ENCODE measurements at places on chromosomes 4 and X.

DNA sequence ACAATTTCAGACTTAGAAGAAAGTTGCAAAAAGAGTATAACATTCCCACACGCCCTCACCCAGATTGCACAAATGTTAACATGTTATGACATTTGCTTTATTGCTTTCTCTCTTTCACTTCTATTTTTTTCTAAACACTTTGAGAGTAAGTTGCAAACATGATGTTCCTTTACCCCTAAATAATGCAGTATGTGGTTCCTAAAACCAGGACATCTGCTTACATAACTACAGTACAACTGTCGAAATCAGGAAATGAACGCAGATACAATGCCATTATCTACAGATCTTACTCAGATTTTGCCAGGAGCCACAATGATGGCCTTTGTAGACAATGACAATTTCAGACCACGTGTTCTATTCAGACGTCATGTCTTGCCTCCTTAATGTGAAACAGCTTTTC is 22.4 kb downstream of the SH3TC1 start:
- peak; percentile 71 for DNase-seq

DNA sequence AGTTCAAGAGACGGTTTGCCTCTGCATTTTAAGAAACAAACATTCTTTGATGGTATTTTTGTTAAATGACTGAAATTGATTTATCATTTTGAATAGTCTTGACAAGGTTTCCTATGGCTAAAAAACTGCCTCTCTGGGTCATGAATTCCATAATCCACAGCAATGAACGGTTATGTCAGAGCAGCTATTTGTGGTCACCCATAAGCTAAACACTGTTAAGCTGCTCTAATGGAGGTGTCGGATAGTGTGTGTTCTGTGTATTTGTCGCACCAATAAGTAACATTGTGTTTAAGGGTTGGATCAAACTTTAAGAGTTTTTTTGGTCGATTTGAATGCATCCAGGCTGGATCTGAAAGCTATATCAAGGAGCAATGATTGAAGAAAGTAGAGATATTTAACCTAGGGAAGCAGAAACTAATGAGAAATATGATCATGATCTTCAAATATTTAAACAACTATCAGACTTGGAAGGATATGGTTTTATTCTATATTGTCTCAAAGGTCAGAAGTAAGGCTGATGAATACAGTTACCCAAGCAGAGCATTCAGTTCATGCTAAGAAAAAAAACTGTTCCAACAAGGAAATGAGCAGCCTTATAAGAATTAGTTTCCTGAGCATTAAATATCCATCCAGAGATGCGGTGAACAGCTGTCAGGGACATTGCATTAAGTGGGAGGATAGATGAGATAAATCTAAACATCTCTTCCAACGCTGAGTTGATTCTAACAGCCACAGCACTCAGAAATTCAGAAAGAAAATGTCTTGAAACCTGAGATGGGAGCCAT is 232.3 kb upstream of the RPS6KA3 start:
- DNase-seq = no peak

DNA sequence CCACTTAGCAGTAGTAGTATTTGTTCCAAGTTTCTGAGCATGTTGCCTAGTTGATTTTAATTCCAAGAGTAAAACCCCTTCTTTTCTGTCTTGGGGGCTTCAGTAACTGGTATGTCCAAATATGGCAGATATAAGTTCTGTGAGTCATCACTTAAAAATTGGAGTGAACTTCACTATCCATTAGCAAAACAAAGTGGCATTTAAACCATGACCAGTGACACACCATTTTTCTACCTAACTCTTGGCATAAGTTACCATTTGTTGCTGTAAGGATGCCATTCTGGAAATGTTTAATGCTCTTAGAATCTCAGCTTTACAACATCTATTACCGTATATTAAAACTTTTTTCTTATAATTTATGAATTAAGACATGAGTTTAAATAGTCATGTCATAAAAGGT is 102.0 kb downstream of the CBR4 start:
- DNase-seq = no peak

DNA sequence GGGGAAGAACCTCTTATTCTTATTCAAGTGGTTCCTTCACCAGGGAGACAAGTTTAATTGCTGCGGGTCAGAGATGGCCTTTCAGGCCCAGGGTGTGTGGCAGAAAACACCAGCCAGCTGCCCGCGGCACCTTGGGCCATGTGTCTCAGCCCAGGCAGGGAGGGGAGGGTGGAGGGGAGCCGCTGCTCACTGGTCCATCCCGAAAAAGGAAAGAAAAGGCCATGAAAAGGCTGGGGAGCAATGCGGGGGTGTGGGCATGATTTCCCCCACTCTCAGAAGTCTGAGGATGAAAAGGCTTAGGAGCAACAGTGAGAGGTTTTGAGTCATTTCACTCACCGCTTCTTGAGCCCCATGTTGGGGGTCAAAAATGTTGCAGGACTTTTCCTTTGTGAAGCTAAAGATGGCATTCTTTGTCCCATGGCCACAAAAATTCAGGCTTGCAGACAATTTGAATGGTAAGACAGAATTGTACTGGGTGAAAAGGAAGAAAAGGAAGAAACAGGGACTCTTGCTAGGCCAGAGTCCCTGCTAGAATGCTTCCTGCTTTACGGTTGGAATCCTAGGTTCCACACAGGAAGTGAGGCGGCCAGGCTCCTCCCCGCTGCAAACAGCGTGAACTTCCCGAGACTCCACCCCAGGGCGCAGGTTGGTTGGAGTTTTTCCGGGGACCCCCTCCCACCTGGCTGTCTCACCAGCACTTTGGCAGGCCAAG is 17.4 kb upstream of the FAM47E start:
- no peak for DNase-seq

GRCh38 chrX:78124307-78124706 is 15.1 kb downstream of the TAF9B start:
- no peak for DNase-seq

DNA sequence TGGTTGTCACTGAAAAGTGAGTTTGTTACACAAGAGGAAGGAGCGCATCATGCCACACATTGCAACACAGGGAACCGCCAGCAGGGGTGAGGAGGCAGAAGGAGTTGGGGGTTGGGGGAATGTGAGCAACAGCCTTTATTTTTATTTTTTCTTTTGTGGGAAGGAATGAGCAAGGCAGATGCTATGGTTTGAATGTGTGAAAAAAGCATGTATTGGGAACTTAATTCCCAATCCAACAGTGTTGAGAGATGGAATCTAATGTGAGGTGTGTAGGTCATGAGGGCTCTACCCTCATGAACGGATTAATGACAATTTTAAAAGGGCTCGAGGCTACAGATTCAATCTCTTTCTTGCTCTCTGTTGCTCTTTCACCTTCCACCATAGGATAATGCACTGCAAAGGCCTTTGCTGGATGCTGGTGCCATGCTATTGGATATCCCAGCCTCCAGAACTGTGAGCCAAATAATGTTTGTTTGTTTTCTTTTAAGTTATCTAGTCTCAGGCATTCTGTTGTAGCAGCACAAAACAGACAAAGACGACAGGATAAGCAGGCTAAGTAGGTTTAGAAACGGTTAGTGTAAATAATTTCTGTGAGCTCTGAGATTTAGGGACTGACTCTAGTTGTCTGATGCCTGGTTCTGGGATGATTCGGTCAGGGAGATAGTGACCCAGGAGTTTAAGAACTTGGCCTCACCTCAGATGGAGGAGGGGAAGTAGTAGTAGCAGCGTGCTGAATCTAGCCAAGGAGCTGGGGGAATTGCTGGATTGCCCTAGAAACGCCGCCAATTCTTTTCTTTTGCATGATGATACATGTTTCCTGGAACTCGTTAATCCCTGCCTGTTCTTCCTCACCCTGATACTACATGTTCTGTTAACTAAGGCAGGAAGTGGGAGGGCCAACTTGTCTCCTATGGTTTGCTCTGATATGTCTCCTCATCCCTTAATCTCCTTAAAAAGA is 156.6 kb upstream of the CTSO start:
- no peak for DNase-seq

- DNase-seq = no peak
These were observed 91.7 kb upstream of the PHOX2B start for GRCh38 chr4:41839916-41840854.

DNA sequence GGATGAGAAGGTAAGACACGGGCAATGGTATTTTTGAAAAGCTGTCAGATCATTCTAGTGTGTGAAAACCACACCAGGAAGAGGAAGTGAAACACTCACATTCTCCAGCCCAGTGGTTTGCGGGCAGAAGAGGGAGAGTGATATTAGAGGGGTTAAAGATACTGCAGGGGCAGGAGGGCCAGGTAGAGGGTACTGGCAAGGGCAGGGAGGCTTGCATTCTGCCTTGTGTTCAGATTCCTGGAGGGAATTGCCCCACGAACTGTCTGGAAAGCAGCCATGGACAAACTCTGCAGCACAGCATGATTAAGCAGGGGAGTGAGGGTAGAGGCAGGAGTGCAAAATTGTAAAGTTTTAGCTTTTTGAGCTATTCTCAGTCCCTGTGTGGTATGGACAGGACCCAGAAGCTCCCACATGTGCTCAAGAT is 30.9 kb downstream of the NIPAL1 start:
- peak; percentile 8 for DNase-seq

DNA sequence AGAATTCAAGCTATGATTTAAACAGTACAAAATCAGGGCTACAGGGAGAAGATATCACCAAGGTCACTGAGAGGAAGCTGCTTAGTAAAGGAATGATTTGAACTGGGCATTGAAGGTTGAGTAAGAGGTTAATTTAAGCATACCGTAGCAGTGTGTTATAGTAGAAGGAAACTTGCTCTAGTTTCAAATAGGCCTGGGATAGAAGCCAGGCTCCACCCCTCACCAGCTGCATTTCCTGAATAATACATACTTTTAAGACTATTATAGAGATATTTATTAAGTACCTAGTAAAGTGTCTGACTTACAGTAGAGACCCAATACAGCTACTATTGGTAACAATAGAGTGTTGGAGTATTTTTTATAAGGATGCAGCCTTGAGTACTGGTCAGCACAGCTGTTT is 118.0 kb upstream of the GLRA2 start:
- DNase-seq = no peak

GRCh38 chrX:106917830-106918500 is 2.2 kb upstream of the CLDN2 start:
- DNase-seq = no peak

DNA sequence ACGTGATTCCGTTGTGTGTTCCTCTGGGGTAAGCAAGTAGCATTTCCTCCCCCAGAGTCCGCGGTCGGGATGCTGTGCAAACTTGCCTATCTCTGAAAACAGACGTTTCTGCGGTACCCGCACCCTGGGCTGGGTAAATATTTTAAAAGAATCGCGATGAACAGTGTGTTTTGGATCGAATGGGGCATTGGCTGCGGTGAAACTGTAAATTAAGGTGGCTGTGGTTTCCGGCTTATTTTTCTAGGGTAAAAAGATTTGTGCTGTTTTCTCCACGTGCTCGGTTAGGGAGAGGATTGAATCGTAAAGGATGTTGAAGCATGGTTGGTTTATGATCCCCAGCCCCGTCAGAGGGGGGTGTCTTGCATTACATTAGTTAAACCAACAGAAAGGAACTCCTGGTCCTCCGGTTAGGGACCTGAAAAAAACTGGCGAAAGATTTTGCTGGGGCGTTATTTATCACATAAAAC is 1.2 kb downstream of the HHIP start:
- DNase-seq = no peak

DNA sequence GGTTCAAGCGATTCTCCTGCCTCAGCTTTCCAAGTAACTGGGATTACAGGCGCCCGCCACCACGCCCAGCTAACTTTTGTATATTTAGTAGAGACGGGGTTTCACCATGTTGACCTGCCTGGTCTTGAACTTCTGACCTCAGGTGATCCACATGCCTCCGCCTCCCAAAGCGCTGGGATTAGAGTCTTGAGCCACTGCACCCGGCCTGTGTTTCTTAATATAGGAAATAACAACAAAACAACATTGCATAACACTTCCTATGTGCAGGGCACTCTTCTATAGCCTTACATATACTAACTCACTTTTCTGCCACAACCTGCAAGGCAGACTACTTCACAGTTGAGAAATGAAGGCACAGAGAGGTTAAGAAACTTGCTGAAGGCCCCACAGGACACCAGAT is 12.8 kb upstream of the TMEM131L start:
- no peak for DNase-seq

DNA sequence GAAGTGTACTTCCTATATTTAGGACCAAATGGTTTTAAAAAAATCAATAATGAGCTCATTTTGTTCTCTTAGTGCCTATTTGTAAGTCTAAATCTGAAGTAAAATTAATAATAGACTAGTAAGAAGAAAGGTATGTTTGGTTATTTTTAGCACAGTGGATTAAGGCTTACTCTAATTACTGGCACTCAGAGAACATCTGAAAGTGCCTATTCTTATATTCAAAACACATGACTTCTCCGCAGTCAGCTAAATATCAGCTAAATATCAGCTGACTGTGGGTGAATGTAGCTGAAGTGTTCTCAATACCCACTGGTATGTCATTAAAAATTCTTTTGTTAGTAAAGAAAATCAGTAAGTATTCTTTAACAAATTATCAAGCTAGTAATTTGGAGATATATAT is 6.0 kb downstream of the AP1S2 start:
- DNase-seq = no peak

DNA sequence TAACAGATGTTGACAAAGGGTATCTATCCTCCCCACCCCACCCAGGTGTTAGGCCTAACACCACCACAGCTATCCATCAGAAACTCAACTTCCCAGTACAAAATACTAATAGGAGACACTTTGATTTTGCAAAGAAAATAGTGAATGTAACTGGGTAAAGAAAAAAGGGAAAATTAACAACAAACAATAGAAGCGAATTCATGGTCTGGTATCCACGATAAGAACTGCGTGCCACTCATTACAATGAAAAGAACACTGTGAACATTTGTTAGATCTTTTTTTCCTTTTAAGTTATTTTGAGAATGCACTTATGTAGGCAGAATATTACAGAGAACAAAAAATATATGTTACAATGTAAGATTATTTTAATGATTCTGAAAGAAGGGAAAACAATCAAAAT is 12.0 kb downstream of the TSPAN5 start:
- no peak for DNase-seq

DNA sequence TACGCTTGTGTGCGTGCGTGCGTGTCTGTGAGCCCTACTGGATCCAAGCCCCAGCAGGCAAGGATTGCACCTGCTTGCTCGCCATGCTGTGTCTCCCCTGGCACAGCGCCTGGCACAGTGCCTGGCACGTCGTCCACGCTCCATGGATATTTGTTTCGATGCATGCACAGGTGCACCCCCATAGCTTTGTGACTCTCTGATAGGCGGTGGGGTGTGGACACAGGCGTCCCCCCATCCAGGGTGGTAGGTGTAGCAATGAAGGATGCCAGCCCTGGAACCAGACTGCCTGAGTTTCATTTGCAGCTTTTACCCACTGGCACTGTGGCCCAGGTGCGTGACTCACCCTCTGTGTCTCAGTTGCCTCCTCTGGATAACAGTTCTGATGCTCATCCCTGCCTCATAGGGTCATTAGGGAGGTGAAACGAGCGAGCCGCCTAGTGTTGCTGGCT is 20.2 kb downstream of the PIGG start:
- no peak for DNase-seq

DNA sequence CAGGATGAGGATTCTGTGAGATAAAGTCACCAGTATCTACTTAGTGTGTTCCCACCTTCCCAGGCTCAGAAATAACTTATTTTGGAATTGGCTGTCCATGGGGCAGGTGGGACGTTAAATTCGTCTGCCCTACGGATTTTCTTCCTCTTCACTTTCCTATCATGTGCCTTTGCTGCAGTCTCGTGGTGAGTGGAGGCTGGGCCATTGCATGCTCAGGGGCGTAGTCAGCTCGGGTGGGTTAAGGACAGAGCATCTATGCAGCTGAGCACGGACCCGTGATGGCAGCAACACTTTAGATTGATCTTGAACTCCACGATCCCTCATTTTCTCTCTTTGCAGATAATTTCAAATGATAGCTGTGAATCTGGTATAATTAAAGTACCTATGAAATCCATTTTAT is 51.5 kb downstream of the CLDN22 start:
- DNase-seq = no peak

- no peak for DNase-seq
These were observed 174.4 kb downstream of the TSPAN5 start for GRCh38 chr4:98484031-98484430.

- no peak for DNase-seq
These were observed 5.1 kb upstream of the GABRQ start for GRCh38 chrX:152632445-152633097.
